ENCODE measurements at places on chromosomes 16 and 17.

- no peak for DNase-seq
These were observed 2126.0 kb downstream of the TP53TG3F start for GRCh38 chr16:35585411-35585810.

DNA sequence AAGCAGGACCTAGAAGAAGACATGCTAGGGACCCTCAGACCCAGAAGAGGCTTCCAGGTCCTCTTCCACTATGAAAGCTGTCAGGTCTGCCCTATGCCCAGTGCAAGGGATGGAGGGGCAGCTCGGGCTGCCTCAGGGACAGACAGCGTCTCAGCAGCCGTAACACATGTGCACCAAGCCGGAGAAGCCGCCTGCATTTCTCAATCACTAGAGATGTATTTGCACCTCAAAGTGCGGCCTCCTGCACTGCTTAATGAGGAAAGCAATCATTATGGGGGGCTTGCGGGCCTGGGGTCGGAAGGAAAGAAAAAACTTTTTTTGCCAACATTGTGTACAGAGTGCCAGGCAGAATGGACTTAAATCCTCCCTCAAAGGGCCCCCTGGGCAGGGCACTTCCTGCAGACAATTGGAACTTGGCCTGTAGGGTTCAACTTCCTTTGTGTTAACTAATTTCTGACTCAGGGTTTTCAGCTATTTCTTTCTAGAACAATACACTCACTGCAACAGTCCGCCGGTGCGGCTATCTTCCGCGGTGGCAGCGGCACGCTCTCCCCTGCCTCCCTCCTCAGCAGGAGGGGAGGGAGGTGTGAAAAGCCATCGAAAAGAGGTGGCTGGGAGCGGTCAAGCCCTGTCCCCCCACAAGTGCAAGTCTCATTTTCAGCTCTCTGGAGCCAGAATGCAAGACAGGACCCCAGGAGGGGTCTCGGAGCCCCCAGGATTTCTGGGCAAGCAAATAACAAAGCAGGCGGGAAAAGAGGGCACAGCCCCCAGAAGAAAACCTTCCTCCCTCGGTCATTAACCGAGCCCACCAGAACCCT lies 101.2 kb downstream of the ZNF423 start:
- no peak for DNase-seq

DNA sequence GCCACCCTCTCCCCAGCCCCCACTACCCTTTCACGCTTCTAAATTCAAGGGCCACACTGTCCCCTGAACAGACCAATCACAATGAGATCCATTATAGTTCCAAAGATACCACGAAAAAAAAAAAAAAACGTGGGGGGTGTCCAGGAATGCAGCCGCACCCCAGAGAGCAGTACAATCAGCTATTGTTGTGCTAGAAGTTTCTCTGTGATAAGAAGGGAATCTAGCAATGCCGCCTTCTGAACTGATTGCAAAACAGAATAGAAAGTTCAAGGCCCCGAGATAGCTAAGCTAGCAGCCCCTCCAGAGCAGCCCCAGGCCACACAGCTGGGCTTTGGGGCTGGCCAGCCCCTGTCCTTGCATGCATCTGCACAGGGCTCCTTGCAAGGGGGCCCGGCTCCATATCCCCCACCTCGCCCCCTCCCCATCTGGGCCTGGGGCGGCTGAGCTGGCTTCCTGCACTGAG lies 86.9 kb upstream of the CBX4 start:
- DNase-seq, result no peak

- no peak for DNase-seq
These were observed 2274.7 kb downstream of the TP53TG3F start for GRCh38 chr16:35733971-35734702.

- no peak for DNase-seq
These were observed 61.0 kb upstream of the MAF start for GRCh38 chr16:79661578-79661977.

- peak; percentile 99 for DNase-seq
These were observed 14.0 kb downstream of the CCR7 start for GRCh38 chr17:40551091-40551878.

GRCh38 chr17:34375426-34375997 lies 12.5 kb upstream of the CCL1 start:
- no peak for DNase-seq

All from AG04450 (cell line).